ENCODE measurements at places on chromosomes 1 and 21.
A peak's percentile ranks its signal among the peaks of the same experiment; 100 is the strongest.

- H3K27me3 ChIP-seq: no peaks in the 10 kb centered on the region
- peaks cover 9% of the 10 kb centered on the region for H3K4me1 ChIP-seq
- no peak overlapping the region for H3K4me3 ChIP-seq
- DNase-seq: no peak
Observed at GRCh38 chr1:54168206-54168965, 15.6 kb upstream of the CDCP2 start.

DNA sequence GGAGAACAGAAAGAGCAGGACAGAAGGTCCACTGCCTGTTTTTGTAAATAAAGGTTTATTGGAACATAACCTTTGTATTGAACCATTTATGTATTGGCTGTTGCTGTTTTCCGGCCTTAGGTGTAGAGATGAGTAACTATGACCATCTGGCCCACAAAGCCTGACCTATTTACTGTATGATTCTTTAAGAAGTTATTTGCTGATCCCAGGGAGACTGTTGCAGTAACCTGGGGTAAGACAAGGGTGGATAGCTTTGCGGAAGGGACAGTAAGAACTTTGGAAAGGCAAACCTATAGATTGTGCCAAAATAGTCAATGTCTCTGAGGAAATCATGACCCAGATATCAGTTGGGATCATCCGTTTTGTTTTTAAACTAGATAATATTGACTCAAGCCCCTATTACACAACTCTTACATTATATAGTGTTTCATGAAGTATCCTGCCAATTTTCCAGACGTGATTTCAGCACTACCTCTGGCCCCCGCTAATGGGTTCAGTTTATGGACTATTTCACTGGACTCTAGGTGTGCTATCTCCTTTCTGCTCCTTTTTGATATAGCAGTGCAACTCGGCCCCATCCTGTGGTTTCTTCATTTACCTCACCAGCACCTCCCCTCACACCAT lies 20.8 kb upstream of the TLCD4 start:
- no peak overlapping the region for H3K27ac ChIP-seq
- H3K4me3 ChIP-seq: no peak overlapping the region

DNA sequence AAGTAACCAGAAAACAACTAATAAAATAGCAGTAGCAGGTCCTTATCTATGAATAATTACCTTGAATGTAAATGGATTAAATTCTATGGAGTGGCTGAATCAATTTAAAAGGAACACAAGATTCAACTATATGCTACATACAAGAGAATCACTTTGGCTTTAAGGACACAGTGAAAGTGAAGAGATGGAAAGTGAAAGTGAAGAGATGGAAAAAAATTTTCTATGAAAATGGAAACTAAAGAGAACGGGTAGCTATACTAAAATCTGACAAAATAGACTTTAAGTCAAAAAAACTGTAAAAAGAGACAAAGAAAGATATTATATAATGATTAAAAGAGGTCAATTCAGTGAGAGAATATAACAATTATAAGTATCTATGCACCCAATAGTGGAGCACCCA lies 54.7 kb downstream of the C1orf185 start:
- H3K27me3 ChIP-seq: peaks cover 13% of the 10 kb centered on the region
- DNase-seq: no peak
- H3K27ac ChIP-seq: no peak overlapping the region
- H3K4me1 ChIP-seq: peaks cover 4% of the 10 kb centered on the region
- no peaks in the 10 kb centered on the region for H3K36me3 ChIP-seq
- H3K4me3 ChIP-seq: no peak overlapping the region

GRCh38 chr21:31872452-31873274 lies at the start of gene HUNK:
TSS of gene HUNK (plus strand) at chr21:31873020. CDS start at chr21:31873675, 655 bp downstream.
- peaks cover 56% of the 10 kb centered on the region for H3K27me3 ChIP-seq
- H3K27ac ChIP-seq: no peak within 1 kb of the TSS
- H3K36me3 ChIP-seq: no peaks in the 10 kb centered on the region
- DNase-seq: peak; percentile 58

- H3K27me3 ChIP-seq: peaks cover 50% of the 10 kb centered on the region
- H3K4me3 ChIP-seq: no peak overlapping the region
- no peaks in the 10 kb centered on the region for H3K36me3 ChIP-seq
- peaks cover 3% of the 10 kb centered on the region for H3K4me1 ChIP-seq
- no peak overlapping the region for H3K27ac ChIP-seq
Observed at GRCh38 chr1:241422470-241422869, 65.5 kb upstream of the RGS7 start.

DNA sequence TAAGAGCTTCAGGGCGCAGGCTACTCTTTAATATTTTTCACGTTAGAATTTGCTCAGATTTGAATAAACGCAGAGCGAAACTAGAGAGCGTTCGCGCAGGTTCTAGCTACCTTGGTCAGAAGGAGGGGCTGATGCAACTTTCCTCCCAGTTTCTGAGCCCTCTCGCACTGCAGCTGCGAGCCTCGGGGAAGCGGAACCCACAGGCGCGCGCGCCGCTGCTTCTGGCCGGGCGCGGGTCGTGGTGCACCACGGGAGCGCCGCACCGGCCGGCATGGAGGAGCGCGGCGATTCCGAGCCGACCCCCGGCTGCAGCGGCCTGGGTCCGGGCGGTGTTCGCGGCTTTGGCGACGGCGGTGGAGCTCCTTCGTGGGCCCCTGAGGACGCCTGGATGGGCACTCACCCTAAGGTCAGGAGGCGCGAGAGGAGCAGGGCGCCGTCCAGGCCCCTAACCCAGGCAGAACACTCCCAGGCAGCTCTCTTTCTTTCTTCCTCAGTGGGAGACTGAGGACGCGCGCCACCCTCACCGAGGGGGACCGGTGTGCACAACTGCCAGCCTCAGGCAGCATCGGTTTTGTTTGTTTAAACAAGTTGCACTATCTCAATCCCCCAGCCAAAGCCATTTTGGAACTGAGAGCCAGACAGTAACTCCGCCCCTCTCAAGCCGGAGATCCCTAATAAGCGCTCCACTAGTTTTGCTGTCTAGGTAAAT lies at the start of gene TSEN15:
TSEN15 (plus strand) TSS at position 246 of the 709 bp plus-strand sequence; CDS start at position 272, 26 bp downstream.
- H3K27me3 ChIP-seq: peaks cover 25% of the 10 kb centered on the region
- H3K27ac ChIP-seq: peak within 1 kb of the TSS; percentile 98
- peaks cover 17% of the 10 kb centered on the region for H3K36me3 ChIP-seq
- peak; percentile 93 for DNase-seq
- H3K4me1 ChIP-seq: peaks cover 30% of the 10 kb centered on the region

GRCh38 chr1:236808005-236808404 lies 12.9 kb downstream of the MTR start:
- peaks cover 5% of the 10 kb centered on the region for H3K4me1 ChIP-seq
- H3K27ac ChIP-seq: no peak overlapping the region
- DNase-seq: no peak
- peaks cover 52% of the 10 kb centered on the region for H3K36me3 ChIP-seq
- H3K27me3 ChIP-seq: no peaks in the 10 kb centered on the region

DNA sequence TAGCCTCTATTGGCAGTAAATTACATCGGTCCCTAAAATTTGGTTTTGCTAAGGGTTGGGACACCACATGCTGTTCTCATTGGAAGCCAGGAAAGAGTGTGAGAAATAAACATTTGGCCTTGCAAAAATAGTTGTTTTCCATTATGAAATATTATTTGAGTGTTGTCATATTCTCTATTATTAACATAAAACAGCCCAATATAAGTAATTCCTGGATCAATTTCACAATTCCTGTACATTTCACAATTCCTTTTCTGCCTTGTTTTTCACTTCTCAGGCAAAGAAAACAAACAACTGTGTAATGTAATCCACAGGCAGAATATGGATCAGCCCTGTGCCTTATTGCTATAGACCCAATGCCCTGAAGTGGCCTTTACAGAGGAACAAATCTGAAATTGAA lies 40.5 kb downstream of the C1orf87 start:
- no peaks in the 10 kb centered on the region for H3K27me3 ChIP-seq
- no peak overlapping the region for H3K27ac ChIP-seq
- no peak overlapping the region for H3K4me3 ChIP-seq

- H3K4me3 ChIP-seq: no peak overlapping the region
- no peaks in the 10 kb centered on the region for H3K36me3 ChIP-seq
- no peak for DNase-seq
- H3K4me1 ChIP-seq: peaks cover 5% of the 10 kb centered on the region
- no peaks in the 10 kb centered on the region for H3K27me3 ChIP-seq
Observed at GRCh38 chr1:240683576-240683975, 71.6 kb upstream of the GREM2 start.

- H3K27ac ChIP-seq: no peak overlapping the region
- DNase-seq: peak; percentile 8
- H3K4me1 ChIP-seq: no peaks in the 10 kb centered on the region
- H3K4me3 ChIP-seq: no peak overlapping the region
- no peaks in the 10 kb centered on the region for H3K36me3 ChIP-seq
Observed at GRCh38 chr1:34265396-34265795, 88.7 kb downstream of the C1orf94 start.

GRCh38 chr1:24341260-24341659 lies 22.1 kb downstream of the GRHL3 start:
- no peaks in the 10 kb centered on the region for H3K36me3 ChIP-seq
- H3K27me3 ChIP-seq: peaks cover 39% of the 10 kb centered on the region
- no peak overlapping the region for H3K4me3 ChIP-seq
- peaks cover 2% of the 10 kb centered on the region for H3K4me1 ChIP-seq
- DNase-seq: no peak
- H3K27ac ChIP-seq: no peak overlapping the region

- peaks cover 4% of the 10 kb centered on the region for H3K4me1 ChIP-seq
- H3K4me3 ChIP-seq: no peak overlapping the region
- peaks cover 6% of the 10 kb centered on the region for H3K36me3 ChIP-seq
- H3K27ac ChIP-seq: no peak overlapping the region
- DNase-seq: no peak
- H3K27me3 ChIP-seq: no peaks in the 10 kb centered on the region
Observed at GRCh38 chr1:65319754-65320153, 10.4 kb downstream of the DNAJC6 start.

GRCh38 chr1:89841507-89841906 lies 20.7 kb downstream of the LRRC8D start:
- peak overlapping the region; percentile 9 for H3K27ac ChIP-seq
- no peak for DNase-seq
- no peak overlapping the region for H3K4me3 ChIP-seq
- no peaks in the 10 kb centered on the region for H3K27me3 ChIP-seq

- H3K27me3 ChIP-seq: no peaks in the 10 kb centered on the region
- H3K36me3 ChIP-seq: peaks cover 28% of the 10 kb centered on the region
- H3K27ac ChIP-seq: no peak overlapping the region
- peaks cover 4% of the 10 kb centered on the region for H3K4me1 ChIP-seq
- DNase-seq: no peak
Observed at GRCh38 chr1:8362701-8363101, 44.8 kb downstream of the SLC45A1 start.

DNA sequence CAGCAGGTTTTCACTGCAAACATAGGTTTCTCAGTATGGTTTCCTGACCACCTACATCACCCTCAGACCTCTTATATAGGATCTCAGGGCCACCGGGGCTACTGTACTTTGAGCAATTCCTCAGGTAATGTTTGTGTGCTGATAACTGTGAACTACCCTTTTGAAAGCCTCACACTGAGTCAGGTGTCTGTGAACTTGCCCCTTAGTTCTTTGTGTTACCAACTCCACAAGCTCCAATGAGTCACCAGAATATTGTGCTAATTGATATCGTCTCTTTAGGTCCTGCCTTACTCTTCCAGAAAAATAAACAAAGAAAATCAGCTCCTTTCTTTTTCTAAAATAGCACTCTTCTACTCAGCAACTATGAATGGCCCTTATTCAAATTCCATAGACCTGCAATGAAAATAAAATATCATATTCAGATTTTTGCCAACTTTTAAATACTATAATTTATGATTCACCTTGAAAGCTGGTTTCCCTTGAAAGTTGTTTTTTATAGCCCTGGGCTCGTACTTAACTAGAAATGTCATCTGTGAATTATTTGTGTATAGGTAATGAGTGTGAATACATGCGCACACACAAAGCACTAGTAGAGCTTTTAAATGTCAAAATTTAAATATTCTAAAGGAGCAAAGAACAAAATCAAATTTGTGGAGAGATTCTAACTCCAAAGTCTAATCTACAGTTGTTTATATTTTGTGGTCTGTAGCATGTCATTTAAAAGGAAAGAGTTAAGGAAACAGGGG lies 88.1 kb upstream of the WARS2 start:
- no peak overlapping the region for H3K4me3 ChIP-seq
- H3K36me3 ChIP-seq: no peaks in the 10 kb centered on the region
- no peak overlapping the region for H3K27ac ChIP-seq
- no peak for DNase-seq
- H3K4me1 ChIP-seq: peaks cover 4% of the 10 kb centered on the region

DNA sequence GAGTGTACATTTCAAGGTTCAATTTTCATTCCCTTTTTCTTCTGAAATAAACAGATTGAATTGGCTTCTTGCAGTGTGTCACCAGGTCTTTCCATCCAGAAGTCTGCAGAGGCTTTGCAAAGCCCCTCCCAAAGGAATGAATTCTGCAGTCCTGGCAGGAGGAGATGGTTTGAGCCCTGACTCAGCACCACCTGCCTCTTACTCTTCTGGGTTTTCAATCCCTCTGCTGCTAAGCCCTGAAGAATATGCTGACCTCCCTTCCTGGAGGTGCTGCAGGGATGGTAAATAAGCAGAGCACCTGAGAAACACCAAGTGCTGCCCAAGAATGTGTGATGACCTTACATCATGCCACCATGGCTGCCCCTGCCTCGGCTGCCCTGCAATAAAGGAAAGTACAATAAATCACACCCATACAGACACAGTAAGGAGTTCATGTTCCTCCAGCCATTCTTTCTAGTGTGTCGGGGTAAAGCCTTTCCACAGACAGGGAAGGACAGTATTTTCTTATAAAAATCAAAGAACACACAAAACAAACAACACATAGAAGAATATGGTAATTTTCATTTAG lies 209.2 kb downstream of the ZNF326 start:
- DNase-seq: peak; percentile 43
- no peak overlapping the region for H3K27ac ChIP-seq
- no peaks in the 10 kb centered on the region for H3K4me1 ChIP-seq

GRCh38 chr1:77796695-77797405 lies 17.4 kb downstream of the MIGA1 start:
- H3K27ac ChIP-seq: no peak overlapping the region
- peak; percentile 29 for DNase-seq
- no peaks in the 10 kb centered on the region for H3K27me3 ChIP-seq

- no peaks in the 10 kb centered on the region for H3K4me1 ChIP-seq
- H3K4me3 ChIP-seq: no peak overlapping the region
- H3K27me3 ChIP-seq: no peaks in the 10 kb centered on the region
- DNase-seq: no peak
Observed at GRCh38 chr1:219480011-219480410, 132.9 kb downstream of the ZC3H11B start.

DNA sequence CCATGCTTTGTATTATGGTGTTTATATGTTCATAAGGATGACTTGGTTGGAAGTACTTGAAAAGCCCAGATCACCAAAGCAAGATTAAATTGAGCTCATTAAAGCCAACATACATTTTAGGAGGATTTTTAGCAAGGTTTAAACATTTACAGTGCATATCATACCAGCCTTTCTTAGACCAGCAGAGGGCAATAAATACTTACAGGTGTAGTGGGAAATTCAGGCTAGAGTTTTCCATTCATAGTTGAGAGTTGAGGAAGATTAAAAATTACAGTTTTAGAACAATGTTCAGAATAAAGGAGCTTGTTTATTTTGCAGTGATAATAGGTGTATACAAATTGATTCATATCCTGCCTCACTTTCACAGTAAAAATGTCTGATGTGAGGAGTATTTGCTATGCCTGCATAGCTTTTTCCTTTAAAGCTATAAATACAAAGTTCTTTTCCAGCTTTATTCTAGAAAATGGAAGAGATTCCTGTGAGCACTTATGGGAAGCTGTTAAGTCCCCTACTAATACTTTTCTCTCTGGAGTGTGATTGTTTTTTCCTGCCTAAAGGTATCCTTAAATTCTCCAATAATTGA lies 35.3 kb downstream of the DTL start:
- peaks cover 56% of the 10 kb centered on the region for H3K36me3 ChIP-seq
- H3K4me3 ChIP-seq: no peak overlapping the region
- no peaks in the 10 kb centered on the region for H3K27me3 ChIP-seq
